Trophoblast cell (in vitro differentiated cells and primary cell): ENCODE measurements at places on chromosomes 16 and 17.

DNA sequence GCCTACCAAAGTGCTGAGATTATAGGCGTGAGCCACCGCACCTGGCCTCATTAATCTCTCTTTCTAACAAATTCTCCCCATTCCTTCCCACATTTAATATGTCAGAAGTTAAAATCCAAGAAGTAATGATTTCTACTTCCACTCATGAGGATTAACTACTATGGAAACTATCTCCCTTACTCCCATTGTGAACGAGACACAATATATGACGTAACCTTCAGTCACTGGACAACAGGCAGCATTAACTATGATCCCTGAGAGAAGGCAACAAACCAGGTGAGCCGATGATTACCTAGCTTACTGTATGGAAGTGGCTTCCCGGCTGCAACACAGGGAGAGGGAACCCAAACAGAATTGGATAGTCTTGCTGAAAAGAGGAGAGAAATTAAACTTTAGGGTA lies 20.0 kb downstream of the GLG1 start:
- DNase-seq = no peak
- no peak overlapping the region for H3K4me3 ChIP-seq
- H3K27ac ChIP-seq = no peak overlapping the region

- H3K36me3 ChIP-seq = peaks cover 28% of the 10 kb centered on the region
- no peak overlapping the region for H3K27ac ChIP-seq
- H3K4me3 ChIP-seq = no peak overlapping the region
- H3K27me3 ChIP-seq = no peaks in the 10 kb centered on the region
Measured at GRCh38 chr16:11727796-11728543, 14.7 kb downstream of the TXNDC11 start.

DNA sequence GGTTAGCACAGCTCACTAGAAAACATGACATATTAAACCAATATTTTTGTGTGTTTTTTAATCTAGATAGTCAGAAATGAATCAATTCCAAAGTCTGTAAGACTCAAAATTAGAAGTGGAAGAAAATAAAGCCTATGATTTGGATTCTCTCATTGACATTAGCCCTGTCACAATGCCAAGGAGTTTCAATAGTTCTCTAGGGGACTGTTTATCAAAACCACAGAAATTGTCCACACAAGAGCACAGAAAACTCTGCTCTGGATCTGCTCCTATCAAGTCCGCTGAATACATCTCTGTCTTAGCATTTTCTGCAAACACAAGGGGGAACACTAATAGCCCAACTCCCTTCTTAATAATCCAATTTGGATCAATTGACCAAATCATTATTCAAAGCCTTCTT lies 152.0 kb downstream of the HS3ST3B1 start:
- no peak overlapping the region for H3K4me3 ChIP-seq
- no peak for DNase-seq
- H3K4me1 ChIP-seq = no peaks in the 10 kb centered on the region
- H3K27ac ChIP-seq = no peak overlapping the region

DNA sequence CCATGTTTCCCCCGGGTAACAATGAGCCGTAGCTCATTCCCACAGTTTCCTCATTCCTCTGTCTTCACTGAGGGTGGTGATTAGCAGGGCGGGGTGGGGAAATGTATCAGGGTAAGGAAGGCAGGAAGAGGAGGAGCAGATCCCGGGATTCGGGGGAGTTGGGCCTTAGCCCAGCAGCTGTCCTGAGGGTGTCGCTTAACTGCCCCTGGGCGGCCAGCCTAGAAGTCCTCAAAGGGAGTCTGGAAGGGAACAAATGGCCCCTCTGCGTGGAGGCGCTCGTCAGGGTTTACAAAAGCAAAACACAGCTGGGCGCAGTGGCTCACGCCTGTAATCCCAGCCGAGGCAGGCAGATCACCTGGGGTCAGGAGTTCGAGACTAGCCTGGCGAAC lies 14.3 kb downstream of the MLYCD start:
- DNase-seq = peak; percentile 32
- no peak overlapping the region for H3K27ac ChIP-seq
- H3K4me1 ChIP-seq = no peaks in the 10 kb centered on the region

DNA sequence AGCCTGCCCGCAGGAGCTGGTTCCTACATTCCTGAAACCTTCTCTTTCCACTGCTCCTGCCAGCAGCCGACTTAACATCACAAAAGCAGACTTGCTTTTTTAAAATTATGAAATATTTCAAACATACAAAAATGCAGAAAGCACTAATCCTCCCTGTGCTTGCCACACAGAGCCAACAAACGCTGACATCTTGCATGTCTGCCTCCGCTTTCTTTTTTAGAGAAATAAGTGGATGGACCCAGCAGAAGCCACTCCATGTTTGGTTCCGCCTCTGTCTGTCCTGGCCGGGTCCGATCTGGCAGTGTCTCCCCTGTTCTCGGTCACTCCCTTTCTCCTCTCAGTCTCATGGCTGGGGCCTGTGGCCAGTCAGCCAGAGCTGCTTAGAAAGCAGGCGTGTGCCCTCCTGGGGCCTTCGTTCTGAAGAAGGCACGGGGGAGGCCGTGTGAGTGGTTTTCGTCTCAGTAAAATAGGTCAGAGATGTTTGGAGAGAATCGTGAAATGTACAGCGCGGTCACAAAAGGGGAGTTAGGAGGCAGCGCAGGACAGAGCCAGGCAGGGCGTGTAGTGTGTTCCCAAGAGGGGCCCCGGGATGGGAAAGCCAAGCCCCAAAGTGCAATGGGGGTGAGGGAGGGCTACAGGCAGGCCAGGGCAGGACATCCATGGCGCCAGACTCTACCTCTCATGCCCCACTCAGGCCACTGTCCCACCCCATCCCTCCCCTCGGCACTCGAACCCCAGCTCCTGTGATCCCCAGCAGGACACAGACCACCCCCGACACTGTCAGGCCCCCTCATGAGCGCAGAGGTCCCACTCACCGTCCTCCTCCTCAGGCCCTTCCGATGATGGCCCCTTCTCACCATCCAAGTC lies 23.2 kb downstream of the MXRA7 start:
- DNase-seq = no peak
- no peak overlapping the region for H3K4me3 ChIP-seq
- H3K27ac ChIP-seq = no peak overlapping the region
- H3K27me3 ChIP-seq = no peaks in the 10 kb centered on the region
- H3K4me1 ChIP-seq = peaks cover 5% of the 10 kb centered on the region

DNA sequence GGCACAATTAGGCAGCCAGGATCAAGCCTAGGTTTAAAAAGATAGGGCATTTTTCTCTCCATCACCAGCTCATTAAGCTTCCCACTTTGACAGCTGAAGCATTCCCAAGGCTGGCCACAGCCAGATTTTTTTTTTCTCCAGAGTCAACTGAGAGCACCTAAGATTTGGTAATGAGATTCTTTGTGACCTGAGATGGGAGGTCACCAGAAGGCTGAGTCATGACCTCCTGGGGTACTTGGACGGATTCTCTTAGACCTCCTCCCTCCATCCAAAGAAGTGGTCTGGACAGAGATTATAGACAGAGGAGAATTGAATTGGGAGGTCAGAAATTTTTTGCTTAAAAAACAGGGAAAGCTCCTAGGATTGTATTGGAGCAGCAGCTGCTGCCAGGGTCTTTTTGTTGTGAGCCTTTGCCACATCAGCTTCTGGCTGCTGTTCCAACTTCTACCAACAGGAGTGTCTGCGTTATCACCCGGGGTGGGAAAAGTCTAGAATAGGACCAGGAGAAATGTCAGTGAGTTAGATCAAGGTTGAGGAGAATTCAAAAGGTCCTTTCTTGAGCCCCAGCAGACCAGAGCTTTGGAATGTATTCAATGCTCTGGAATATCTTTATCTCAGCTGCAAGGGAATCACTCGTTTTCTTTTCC lies 221.2 kb upstream of the N4BP1 start:
- peak; percentile 29 for DNase-seq
- H3K4me3 ChIP-seq = no peak overlapping the region
- H3K4me1 ChIP-seq = no peaks in the 10 kb centered on the region

DNA sequence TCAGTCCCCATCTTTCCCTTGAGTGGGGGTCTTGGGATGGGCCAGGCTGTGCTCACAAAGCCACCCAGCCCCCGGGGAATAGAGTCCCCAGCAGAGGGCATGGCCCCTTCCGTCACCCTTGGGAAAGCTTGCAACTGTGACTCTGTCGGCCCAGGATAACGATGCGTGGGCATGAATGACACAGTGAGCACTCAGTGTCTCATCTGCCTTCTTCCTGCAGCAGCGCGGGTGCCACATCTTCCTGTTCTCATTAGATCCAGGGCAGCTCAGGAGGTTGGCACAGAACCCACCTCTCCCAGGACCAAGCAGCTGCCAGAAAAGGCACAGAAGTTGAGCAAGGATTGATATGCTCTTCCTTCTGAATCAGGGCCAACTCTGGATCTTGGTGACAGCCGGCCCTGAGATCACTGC lies 84.7 kb downstream of the MRC2 start:
- no peak for DNase-seq
- no peak overlapping the region for H3K27ac ChIP-seq
- H3K4me3 ChIP-seq = no peak overlapping the region
- no peaks in the 10 kb centered on the region for H3K27me3 ChIP-seq
- peaks cover 13% of the 10 kb centered on the region for H3K4me1 ChIP-seq
- peaks cover 2% of the 10 kb centered on the region for H3K36me3 ChIP-seq

GRCh38 chr17:68238871-68239253 lies 9.0 kb upstream of the AMZ2 start:
- no peak for DNase-seq
- no peak overlapping the region for H3K4me3 ChIP-seq
- H3K4me1 ChIP-seq = no peaks in the 10 kb centered on the region

GRCh38 chr17:1627182-1627981 lies 1.3 kb downstream of the SLC43A2 start:
- H3K4me3 ChIP-seq = peak overlapping the region; percentile 70
- H3K36me3 ChIP-seq = no peaks in the 10 kb centered on the region
- peaks cover 6% of the 10 kb centered on the region for H3K4me1 ChIP-seq
- no peaks in the 10 kb centered on the region for H3K27me3 ChIP-seq
- no peak overlapping the region for H3K27ac ChIP-seq
- peak; percentile 10 for DNase-seq

- H3K4me3 ChIP-seq = no peak overlapping the region
- no peaks in the 10 kb centered on the region for H3K4me1 ChIP-seq
- DNase-seq = no peak
- H3K27me3 ChIP-seq = no peaks in the 10 kb centered on the region
Measured at GRCh38 chr17:4008441-4009185, 44.4 kb upstream of the ATP2A3 start.

DNA sequence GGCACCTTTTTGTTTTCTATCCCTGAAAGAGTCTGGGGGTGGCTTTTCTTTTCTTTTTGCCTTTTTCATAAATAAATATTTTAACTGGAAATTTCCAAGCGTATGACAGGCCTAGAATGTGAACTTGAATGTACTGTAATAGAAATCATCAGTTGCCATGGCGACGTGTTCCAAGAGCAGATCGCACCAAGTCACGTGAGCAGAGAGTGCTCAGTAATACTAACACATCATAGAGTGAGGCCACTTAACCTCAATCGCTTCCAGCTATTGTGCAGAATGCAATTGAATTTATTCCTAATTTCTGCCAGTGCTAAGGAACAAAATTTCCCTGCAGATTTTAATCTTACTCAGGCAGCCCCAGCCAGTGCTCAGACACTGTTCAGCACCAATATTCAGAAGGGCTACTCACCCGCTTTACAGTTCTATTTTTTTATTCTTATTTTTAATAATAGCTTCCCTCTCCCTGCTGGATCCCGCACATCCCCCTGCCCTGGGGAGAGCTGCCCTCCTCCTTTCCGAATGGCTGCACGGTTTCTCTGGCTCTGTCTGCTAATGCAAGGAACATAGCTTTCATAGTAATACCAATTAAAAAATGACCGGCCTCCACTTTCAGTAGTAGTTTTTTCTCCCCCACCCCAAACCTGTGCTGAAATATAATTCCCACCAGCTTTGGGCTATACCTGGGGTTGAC lies 26.2 kb upstream of the PMFBP1 start:
- H3K36me3 ChIP-seq = no peaks in the 10 kb centered on the region
- H3K4me3 ChIP-seq = no peak overlapping the region
- no peak for DNase-seq
